ENCODE measurements at places on chromosomes 2 and 18.

GRCh38 chr18:69597561-69597960 is 196.9 kb downstream of the DOK6 start:
- DNase-seq: no peak

DNA sequence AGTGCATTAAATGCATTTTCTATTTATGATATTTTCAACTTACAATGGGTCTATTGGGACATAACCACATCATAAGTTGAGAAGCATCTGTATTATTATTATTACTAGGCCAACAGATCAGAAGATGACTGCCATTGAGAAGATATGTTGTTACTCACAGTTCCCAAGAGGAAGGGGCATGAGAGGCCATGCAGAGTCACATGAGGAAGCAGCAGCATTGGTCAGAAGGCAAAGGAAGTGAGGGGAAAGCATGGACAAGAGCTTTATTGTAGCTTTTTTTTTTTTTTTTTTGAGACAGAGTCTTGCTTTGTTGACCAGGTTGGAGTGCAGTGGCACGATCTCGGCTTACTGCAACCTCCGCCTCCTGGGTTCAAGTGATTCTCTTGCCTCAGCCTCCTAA is 66.2 kb upstream of the LCLAT1 start:
- no peak for DNase-seq

DNA sequence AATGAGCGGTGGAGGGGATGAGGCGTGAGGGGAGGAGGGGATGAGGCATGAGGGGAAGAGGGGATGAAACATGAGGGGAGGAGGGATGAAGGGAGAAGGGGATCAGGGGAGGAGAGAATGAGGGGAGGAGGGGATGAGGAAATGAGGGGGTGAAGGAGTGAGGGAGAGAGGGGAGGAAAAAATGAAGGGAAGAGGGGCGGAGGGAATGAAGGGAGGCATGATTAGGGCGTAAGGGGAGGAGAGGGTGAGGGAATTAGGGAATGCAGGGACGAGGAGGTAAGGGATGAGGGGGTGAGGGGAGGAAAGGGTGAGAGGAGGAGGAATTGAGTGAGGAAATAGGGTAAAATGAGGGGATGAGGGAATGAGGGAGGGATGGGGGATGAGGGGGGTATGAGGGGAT is 40.5 kb downstream of the AQP12A start:
- no peak for DNase-seq

- DNase-seq: no peak
Measured at GRCh38 chr18:33836564-33836963, 258.5 kb downstream of the ASXL3 start.

All from right renal pelvis (tissue), 4 donors.